ENCODE measurements at places on chromosomes 3 and 15.

GRCh38 chr15:90040618-90041017 lies 39.5 kb downstream of the ZNF710 start:
- DNase-seq: no peak

DNA sequence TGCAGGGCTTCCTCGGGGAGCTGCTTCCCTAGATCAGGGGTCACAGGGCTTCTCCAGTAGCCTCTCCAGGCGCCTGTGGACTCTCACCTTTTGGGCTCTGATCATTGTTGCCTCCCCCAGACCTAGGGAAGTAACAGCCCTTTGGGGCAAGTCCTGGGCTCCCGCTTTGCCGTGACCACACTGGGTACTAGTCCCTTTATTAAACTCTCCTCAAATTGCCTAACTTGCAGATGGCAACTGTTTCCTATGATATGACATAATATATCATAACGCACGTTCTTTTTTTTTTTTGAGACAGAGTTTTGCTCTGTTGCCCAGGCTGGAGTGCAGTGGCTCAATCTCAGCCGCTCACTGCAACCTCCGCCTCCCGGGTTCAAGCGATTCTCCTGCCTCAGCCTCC lies 17.9 kb upstream of the NRROS start:
- DNase-seq: no peak

DNA sequence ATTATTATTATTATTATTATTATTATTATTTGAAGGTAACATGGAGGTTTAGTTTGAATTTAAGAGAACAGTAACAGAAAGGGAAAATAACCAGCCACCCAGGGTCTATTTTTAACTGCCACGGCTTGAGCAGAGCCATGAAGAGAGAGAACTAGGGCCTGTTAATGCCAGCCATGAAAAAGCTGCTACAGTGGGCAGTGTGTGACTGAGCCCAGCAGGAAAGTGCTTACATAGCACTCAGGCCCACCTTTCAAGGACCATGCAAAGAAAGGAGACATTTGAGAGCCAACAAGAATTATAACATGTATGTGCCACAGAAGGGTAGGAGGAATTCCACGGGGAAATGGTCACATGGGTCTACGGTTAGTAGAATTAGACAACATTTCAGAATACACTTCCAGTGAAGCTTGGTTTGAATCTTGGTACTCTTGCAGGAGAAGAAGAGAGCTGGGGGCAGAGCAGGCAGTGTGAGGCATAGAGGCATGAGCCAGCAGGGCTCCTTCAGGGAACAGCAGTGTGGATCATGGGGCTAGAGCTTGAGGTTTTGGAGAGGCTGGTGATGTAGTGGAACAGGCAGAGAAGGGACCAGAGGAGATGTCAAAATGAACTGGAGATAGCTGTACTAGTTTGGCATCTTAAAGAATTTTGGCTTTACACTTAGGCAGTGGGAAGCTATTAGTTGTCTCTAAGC lies 140.7 kb downstream of the CMSS1 start:
- DNase-seq: no peak

DNA sequence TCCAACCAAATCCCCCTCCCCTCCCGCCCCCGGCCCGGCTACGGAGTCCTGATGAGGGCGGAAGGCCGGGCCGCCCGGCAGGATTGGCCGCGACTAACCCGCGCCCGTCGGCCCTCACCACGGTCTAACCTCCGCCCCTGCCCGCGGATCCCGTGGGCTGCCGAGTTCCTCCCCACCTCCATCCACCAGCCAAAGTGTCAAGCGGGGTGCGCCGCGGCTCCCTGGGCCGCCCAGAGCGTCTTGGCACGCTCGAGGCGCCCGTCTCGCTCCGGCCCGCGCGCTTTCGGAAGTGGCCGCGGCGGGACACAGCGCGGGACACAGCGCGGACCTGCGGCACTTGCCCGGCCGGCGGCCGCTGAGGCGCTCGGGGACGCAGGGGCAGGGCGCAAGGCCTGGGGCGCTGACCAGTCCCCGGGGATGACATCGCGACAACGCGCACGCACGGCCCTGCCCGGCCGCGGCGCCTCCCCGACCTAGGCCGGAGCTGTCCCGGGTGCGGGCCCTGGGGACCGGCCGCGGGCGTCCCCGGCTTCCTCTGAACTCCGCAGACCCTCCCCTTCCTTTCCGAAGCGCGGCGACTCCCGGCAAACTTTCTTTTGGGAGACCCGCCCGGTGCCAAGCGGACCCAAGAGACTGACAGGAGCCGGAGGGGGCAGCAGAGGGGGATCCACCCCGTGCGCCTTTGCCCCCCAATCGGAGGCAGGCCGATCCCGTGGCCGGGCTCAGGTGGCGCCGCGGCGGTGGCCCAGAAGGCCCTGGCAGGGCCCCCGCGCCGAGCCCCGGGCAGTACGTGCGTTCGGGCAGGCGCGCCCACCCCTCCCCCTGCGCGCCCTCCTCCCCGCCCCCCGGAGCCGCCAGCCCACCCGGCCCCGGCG lies 112.8 kb upstream of the ICE2 start:
- DNase-seq: no peak

DNA sequence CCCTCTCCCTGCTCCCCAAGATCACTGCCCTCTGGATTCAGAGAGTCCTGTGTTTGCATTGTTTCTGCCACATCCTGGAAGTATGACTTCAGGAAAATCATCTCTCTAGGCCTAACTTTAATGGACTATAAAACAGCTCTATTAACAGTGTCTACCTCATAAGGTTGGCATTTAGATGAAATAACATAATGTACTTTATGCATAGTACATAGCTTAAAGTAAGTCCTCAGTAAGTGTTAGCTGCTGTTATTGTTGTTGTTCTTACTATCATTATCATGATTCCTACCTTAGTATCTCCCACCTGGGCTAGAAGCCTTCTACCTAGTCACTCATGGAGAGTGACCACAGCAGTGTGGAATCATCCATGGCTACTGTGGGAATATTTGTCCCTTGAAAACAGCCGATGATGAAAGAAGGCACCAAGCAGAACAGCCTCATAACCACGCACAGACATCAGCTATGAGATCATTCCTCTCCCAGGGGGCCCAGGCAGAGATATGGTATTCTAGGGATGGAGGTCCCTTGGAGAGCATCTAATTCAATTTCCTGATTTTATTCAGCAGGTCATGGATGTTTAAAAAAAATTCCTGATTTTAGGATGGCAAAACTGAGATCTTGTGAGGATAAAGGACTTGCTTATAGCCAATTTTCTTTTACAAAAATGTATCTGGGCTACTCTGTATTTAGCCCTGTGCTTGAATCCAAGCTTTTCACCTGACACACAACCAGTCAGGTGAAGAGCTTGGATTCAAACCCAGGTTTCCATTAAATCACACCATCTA lies 1.9 kb downstream of the FSD2 start:
- no peak for DNase-seq

DNA sequence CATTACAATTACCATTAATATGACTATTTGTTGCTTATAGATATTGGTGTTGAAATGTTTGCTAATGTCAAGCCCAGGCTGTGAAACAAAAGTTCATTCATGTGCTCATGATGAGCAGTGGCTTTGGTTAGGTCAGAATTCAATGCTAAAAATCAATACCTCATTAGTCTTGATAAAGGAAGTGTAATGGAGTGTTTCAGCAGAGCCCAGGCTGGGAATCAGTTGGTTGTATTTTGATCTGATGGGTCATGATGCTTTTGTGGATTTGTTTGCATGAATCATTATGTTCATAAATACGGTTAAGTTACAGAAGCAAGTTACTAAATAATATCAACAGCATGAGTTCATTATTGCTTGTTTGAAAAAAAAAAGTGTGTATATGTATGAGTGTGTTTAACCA lies 13.6 kb upstream of the ZNF774 start:
- no peak for DNase-seq

- no peak for DNase-seq
Observed at GRCh38 chr3:73626106-73626505, 1.4 kb upstream of the PDZRN3 start.

DNA sequence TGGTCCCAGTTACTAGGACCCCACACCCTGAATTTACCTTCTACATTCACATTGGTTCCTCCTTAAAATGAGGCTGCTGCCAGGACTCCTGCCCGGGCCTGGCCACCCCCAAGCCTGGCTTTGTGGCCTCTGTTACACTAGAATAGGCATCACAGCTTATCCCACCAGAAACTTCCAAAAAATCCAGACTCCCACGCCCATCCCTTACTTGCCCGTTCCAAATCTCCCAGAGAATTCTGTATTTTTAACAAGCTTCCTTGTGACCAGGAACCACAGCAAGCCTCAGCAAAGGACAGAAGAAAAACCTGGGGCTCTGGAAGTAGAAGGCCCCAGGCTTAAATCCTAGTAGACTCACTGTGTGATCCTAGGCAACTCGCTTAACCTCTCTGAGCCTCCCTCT lies 36.0 kb upstream of the SLC6A1 start:
- no peak for DNase-seq

GRCh38 chr3:66593978-66594377 lies 93.2 kb upstream of the LRIG1 start:
- no peak for DNase-seq

GRCh38 chr15:37220949-37221670 lies 120.8 kb upstream of the MEIS2 start:
- no peak for DNase-seq

GRCh38 chr15:84889991-84890669 lies 5.7 kb downstream of the SLC28A1 start:
- DNase-seq: no peak

DNA sequence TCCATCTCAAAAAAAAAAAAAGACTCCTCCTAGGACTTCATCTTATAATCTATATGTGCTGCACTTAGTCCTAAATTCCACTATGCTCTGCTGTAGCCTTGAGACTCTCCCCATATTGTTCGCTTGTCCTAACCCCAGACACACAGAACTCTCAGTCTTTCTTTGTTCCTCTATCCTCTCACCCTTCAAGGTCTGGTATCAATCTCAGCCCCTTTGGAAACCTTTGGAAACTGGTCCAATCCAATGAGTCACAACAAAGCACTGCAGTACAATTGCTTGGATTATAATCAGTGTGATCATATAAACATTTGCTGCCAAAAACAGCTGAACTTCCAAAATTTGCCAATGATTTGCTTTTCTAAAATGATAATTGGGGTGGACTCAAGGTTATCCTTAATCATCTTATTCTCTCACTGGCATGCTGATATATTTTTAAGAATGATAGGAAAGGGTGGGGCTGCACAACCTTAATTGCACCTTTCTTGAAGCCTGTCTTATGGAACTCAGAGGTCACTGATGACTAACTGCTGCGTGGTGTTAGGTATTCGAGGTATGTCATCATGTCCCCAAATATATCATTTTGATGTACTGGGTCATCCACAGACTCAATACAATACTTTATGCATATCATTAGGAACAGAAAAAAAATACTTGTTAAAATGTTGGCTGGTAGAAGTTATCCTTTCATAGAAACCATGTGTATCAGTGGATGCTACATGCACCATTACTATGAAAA lies 756.7 kb downstream of the NR2F2 start:
- no peak for DNase-seq

GRCh38 chr3:193940526-193940925 lies 195.4 kb upstream of the HES1 start:
- DNase-seq: no peak

DNA sequence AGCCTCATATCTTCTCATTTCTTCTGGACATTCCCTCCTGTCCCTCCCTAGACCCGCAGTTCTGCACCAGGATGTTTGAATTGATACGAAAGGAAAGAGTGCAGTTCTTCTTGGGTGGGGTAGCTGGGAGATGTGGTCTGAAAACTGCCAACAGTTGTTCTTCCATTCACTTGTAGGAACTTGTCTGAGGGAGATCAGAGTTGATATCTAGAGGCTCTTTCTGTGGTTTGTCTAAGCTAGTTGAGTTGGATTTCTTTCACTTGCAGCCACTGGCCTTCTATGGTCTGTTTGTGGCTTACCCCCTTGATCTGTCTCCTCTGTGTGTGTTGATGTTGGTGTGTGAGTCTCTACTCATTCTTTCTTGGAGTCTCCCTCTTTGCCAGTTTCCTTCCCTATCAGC lies 42.5 kb upstream of the PIK3CB start:
- DNase-seq: no peak

DNA sequence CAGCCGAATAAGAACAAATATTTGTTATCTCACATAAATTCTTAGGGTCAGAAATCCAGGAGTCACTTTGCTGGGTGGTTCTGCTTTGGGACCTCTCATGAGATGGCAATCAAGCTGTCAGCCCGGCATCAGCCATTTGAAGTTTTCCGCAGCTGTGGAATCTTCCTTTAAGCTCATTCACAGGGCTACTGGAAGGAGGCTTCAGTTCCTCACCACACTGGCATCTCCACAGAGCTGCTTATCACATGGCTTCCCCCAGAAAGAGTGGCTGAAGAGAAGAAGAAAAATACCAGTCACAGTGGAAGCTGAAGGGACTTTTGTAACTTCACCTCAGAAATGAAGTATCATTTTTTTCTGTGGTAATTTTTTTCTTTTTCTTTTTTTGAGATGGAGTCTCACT lies 267.7 kb downstream of the CHL1 start:
- no peak for DNase-seq

GRCh38 chr3:32842987-32843386 lies 25.2 kb downstream of the TRIM71 start:
- no peak for DNase-seq

All from stimulated activated CD8-positive, alpha-beta memory T cell treated with anti-CD3 and anti-CD28 coated beads, Interleukin-15, amount 100 ng/mL, for 48 hours (primary cell).